ENCODE measurements at places on chromosomes 7 and 10. TPM values are rescaled to one million over a fixed set of nuclear protein-coding genes. Genes with fewer than 3 reads are reported as not detected.

- DNase-seq = no peak
These were observed 614.0 kb upstream of the AUTS2 start for GRCh38 chr7:68984306-68984705.

- DNase-seq = no peak
These were observed 54.1 kb downstream of the RNLS start for GRCh38 chr10:88528806-88529570.

Gene NFKB2
- 57.3 TPM for total RNA-seq

DNA sequence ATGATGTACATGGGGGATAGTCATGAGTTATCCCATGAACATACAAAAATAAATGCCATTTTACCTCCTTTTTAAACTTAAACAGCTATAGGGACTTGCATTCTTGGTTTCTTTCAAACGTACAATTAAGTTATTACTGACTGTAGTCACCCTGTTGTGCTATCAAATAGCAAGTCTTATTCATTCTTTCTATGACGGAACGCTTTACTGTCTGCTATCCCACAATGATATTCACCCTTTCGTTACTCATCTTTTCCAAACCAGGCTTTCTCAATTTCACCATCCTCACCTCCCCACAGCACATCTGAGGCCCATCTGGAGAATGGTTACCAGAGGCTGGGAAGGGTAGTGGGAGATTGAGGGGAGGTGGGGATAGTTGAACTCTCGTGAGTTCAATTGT, 218.8 kb downstream of the PHF14 start:
- DNase-seq = no peak

- peak; percentile 70 for DNase-seq
These were observed 70.4 kb downstream of the ZFAND4 start for GRCh38 chr10:45602082-45602730.

Gene EBLN1
- not detected for total RNA-seq

- no peak for DNase-seq
These were observed 80.3 kb downstream of the SKAP2 start for GRCh38 chr7:26784118-26784517.

DNA sequence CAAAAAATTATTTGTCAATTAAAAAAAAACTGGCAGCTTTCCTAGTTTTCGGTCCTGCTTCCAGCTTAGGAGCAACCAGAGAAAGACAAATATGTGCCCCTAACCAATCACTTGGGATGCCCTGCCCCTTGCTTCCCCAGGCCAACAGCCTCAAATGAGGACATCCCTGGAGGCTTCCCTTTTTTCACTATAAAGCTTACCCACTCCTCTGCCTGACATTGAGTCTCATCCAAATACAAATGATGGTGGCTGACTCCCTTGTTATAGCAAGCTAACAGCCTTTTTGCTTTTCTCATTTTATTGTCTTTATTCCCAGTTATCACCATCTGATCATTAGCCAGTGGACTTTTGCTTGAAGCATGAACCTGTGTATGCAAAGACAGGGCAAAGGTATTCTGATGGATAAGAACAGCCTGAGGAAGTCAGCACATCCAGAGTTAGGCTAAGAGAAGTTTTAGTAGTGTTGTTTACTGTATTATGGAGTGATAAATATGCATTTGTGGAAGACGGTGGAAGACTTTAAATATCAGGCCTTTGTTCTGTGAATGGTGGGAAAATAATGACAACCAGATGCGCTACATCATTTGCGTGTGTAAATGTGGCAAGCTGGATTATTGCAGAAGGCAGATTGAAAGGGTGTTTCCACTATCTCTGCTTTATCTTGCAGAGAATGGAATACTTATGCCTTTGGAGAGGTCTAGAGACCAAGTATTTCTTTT, 1.7 kb upstream of the CCM2 start:
- DNase-seq = no peak

Gene HABP2
- total RNA-seq = 28.8 TPM

GRCh38 chr10:48880016-48880705, 59.5 kb downstream of the LRRC18 start:
- DNase-seq = no peak

GRCh38 chr10:43128958-43129706, 9.1 kb upstream of the CSGALNACT2 start:
- DNase-seq = peak; percentile 95

Gene FLNC
- total RNA-seq = 56.7 TPM

Gene FGFR2
- 50.3 TPM for total RNA-seq

DNA sequence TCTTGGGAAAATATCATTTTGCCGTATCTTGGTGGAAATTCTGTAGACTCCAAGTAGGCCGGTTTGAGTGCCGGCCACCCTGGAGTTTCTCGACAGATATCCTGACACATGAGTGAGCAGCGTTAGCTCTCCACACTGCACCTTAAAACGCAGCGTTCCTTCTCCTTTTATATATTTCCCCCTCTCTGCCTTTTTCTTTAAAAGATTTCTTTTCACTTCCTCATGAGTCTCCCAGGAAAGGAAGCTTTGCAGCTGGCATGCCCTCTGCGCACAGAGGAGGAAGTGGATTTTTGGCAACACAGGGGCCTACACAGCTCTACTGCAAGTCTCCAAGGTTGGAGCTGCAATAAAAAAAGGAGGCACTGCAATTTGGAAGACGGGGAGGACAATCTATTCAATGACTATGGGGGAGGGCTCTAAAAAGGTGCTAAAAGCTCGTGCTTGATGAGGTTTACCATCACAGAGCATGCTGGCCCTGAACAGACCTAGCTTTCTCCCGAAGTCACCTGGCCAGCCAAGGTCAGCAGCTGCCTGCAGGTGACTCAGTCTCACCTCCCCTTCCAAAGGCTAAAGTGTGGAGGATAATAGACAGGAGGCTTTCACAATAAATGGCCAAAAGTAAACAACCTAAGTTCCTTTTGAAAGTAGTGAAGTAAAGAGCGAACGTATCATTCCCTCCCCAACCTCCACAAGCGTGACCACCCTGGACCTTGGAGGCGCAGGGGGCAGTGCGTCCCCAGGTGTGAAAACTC, 252.8 kb downstream of the ZMYND11 start:
- no peak for DNase-seq

DNA sequence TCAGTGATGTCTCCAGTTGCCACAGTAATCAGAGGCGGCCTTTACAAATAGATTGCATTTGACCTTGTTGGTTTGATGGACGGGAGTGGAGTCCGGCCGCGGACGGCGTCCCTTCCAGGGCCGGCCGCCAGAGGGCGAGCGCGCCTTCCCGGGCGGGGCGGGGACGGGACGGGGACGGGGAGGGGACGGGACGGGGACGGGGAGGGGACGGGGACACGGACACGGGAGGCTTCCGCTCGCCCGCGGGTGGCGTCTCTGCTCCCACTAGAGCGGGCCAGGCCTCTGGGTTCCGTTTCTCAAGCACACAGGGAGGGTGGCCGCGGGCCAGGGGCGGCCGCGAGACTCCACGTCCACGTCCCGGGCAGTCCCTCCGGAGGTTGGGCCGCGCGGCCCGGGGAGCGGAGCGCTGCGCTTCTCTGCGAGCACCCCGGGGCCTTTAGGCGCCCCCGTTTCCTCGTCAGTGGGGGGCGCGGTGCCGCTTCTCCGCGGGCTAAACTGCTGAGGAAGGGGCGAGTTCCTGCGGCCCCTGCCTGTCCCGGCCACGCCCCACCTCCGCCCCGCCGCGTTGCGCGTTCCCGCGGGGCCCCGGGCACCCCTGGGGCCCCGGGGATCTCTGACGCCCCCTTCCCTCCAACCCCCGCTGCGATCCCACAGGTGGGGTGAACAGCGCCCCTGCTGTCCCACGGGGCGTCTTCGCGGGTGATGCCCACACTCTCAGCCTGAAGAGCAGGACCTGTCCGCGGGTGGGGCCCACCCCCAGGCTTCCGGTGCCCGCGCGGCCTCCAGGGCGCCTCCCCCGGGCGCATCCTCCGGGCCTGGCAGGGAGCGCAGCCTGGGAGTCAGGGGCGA, 84.2 kb upstream of the MKI67 start:
- DNase-seq = no peak

- DNase-seq = no peak
These were observed 451.7 kb downstream of the IPMK start for GRCh38 chr10:57815949-57816348.

DNA sequence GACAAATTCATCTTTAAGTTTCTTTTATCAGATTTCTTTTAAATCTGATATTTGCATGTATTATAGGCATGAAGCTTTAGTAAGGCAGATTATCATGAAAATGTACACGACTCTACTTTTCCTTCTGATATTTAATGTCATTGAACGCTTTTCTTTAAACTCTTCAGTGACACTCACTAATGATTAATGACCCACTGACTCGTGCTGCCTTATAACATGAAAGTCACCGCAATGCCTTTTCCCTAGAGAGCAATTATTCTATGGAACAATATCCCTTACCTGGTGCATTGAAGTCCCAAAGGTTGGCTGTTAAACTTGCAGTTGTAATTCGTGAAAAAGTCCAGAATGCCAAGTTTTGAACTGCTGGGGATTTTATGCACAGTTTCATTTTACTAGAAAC, 33.4 kb upstream of the HGF start:
- no peak for DNase-seq

Gene INHBA
- 2.1 TPM for total RNA-seq

Gene CHST3
- 32.3 TPM for total RNA-seq

GRCh38 chr10:79245539-79246208, 101.6 kb upstream of the PPIF start:
- DNase-seq = no peak

DNA sequence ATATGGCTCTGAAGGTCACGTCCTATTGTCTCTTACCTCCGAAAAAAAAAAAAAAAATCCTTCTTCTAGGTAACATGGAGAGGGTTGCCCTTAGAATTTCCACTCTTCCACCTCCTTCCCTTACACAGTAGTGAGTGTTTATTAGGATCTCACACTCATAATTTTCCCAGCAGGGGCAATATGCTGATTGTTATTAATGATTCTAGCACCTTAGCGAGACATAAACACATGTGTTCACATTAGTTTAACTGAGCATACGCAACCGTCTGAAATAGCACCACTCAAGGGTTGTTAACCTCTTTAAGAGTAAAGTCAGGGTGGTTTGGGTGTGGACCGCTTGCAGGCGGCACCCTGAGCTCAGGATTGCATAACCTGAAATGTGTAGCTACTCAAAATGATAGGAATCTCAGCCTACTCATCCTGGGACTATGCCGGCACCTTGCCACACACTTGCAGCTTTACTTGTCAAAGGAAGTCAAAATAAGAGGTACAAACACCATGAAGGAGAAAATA, 52.2 kb downstream of the CPEB3 start:
- DNase-seq = peak; percentile 76

Gene TRPV5
- total RNA-seq = not detected

DNA sequence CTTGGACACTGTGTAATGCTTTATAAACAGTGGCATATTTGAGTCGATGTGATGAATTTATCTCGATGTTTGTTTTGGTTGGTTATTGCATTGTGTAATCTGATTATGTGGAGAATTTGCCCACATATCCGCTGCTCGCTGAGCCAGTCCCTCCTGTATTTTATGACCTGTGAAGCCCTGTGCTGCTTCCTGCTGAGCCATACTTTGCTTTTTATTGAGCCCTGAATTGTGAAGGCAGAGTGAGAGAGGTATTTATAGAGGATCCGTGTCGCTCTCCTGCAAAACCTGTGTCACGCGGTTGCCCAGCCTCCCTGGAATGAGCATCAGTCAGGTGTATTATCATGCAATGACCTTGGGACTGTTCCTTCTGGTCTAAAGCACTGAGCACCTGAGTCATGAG, 253.7 kb downstream of the ARHGAP21 start:
- peak; percentile 95 for DNase-seq

DNA sequence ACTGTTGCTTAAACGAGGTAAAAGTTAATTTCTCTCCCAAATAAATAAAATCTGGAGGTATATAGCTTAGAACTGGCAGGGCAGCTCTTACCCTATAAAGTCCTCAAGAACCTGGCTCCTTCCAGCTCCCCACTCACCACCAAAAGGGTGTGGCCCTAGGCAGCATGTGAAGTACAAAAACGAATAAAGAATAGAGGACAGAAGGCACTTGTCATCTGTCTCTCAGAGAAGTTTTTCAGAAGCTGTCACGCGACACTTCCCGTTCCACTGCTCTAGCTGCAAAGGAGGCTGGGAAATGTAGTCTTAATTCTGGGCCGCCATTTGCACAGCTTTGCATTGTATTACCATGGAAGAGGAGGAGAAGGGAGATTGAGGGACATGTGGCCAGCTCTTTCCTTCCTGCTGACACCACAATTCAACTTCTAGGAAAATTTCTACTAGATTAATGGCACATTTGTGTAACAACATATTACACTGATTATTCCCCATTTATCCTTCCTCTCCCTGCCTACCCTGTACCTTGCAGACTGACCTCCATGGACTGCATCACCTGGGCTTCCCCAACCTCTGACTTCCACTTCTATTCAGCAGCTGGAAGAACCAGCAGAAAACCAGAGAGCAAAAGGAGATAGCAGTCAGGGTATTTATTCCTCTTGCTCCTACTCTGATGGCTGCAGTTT, 62.2 kb downstream of the CCDC71L start:
- DNase-seq = peak; percentile 73
